Fibroblast of lung (primary cell): ENCODE measurements at places on chromosomes 4 and X.

DNA sequence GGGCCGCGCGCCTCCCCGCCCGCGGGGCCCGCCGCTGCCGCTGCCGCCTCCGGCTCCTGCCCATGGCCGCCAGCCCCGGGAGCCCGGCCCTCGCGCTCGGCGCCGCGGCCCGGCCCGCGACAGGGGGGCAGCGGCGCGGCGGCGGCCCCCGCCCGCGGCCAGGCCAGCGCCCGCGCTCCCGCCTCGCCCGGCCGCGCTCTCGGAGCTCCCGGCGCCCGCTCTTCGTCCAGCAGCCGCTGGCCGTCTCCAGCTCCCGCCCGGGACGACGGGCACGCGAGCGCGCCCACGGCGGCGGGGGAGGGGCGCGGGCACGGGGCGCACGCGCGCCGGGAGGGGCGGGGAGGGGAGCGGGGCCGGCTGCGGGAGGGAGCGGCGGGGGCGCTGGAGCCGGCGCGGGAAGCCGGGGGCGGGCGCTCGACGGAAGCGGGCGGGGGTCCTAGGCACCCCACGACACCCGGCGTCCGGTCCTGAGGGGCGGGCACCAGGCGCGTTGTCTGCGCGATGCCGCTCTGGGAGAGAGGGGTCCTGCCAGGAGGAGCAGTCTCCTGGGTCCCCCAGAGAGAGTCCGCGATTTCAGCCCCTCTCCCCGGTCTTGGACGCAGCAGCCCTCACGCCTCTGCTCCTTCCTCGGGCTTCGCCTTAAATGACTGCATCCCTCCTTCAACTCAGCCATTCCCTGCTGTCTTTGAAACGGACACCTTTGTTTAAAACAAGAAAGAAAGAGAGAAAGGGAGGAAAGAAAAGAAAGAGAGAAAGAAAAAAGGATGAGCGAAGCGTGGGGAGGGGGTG lies 490 bp upstream of the PDZD4 start:
- no peak for DNase-seq

- DNase-seq = peak; percentile 59
Observed at GRCh38 chr4:142110136-142110535, 473.8 kb downstream of the IL15 start.

- peak; percentile 68 for DNase-seq
Observed at GRCh38 chr4:16457944-16458343, 231.7 kb upstream of the TAPT1 start.

DNA sequence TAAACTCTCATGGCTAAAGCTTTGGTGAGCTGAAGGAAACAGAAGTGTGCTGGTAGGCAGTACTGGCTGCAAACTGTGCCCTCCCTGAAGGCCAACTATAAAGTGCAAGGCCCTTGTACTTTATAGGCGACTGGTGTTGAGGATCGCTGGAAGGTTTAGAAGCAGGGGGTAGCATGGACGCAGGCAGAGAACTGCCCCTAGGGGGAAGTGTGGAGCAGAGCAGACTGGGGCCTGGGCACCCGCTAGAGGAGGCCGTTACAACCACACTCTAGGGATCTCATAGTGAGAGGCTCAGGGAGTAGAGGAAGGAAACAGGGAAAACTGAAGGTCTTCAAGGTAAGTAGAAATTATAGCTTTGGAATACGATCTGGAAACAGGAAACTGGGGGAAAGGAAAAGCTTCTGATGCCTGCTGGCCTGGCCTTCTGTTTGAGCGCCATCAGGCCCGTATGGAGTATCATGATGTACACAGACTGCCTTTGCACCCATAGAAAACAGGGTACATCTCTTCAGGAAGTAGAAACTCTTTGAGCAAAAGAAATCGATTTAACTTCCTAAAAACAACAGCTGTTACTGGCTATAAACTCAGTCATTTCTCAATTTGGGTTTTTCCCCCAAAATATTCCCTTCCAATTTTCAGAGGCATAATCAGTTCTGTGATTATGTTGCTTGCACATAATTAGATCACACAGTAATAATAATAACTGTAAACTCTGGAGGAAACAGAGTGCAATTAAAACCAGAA lies 23.9 kb upstream of the TMSB4X start:
- no peak for DNase-seq

DNA sequence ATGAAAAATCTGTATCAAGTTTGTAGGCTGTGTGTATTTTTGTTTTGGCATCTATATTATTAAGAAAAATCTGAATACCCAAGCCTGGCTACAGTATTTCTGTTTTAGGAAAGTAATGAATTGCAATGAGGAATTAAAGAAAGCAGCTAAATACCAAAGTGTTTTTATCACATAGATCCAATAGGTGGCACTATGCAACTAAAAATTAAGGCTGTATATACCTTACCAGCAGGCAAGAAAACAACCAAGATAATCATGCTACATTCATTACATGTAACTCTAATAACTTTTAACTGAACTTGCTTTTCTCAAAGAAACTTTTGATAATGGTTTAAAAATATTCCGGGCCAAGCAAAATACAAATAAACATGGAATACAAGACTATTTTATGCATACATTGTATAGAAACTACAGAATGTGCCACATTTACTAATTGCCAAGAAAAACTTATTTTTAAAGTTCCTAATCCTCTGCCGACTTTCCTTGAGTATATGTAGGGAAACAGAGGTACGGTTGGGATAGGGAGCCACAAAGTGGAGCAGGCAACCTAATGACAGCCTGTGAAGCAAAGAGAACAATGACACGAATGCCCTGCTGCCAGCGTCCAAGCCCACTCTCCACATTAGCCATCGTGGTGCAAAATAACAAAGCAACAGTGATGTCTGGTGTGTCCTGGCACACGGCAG lies 63.7 kb downstream of the SEC24D start:
- peak; percentile 48 for DNase-seq

- DNase-seq = peak; percentile 12
Observed at GRCh38 chrX:53795576-53795975, 109.1 kb upstream of the HUWE1 start.

GRCh38 chrX:102723456-102723855 lies 2.9 kb downstream of the GPRASP3 start:
- DNase-seq = no peak

DNA sequence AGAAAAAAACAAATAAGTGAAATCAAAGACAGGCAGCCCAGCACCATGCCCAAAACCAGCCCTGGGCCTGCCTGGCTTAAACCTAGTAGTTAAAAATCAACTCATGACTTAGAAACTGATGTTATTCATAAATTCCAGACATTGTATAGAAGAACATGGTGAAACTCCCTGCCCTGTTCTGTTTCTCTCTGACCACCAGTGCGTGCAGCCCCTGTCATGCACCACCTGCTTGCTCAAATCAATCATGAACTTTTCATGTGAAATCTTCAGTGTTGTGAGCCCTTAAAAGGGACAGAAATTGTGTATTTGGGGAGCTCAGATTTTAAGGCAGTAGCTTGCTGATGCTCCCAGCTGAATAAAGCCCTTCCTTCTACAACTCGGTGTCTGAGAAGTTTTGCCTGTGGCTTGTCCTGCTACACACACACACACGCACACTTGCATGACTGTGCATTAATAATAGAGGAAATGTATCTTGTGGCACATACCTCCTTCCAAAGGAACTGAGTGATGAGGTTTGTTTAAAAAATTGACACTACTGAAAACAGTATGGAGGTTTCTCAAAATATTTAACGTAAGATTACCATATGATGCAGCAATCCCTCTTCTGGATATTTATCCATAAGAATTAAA lies 39.2 kb upstream of the UGT2B7 start:
- DNase-seq = peak; percentile 37

DNA sequence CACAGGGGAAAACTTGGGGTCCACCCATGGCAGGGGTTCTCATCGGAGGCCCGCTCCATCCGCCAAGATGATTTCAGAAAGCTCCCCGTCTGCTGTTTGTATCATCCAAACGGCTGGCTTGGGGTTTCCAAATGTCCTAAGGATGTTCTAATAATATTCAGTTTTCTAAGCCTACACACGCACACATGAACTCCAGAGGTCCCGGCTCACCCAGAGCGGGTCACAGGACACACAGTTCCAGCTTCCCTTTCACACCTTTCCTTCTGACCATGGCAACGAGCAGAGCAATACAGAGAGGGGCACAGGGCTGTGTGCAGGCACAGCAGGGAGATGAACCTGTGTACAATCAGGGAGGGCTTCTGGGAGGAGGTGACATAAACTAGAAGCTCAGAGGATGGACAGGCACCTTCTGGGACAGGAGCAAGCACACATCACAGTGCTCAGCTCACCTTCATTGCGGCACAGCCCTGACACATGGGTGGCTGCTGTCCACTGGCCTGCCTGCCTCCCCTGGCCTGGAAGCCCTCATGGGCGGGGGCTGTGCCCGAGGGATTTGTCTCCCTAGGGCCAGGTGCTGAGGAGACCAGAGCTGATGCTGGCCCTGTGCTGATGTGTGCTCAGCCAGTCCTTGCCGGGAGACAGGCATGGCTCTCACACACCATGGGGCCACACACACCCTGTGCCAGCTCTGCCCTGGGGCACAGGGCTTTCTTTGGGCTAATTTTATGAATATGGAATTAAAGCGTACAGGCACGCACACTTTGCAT lies 44.8 kb downstream of the ABLIM2 start:
- DNase-seq = no peak

DNA sequence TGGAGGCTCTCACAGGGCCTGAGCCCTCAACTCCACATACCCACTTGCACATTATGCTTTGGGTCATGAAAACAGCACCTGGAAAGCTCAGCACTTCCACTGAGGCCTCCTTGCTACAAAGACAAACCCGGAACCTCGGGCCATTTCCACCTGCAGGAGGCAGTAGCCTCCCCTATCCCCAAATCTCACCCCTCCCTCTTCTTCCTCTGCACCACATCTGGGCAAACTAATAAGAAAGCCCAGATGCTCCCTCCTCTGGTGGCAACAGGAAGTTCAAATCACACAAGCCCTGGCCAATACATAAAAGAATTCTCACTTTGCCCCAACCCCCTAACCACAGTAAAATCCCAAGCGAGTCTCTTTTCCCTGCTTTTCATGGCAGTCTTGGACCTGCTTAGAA lies 136.4 kb downstream of the MAPK10 start:
- DNase-seq = peak; percentile 46

DNA sequence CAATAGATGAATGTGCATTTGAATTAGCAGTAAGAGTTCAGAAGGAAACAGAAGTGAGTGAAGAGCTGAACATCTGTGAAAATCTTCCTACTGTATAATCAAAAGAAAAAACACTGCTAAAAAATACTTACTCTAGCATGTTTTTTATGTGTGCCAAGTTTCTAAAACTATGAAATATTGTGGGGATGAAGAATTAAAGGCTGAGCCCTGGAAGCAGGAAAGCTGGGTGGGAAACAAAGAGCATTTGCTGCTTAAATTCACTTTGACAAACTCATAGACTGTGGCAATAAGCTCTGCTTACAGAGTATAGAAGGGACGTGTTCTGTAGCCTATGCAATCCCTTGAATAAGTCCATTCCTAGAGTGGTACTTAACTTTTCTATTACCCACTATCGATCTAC lies 261.7 kb downstream of the ANKRD50 start:
- DNase-seq = no peak

GRCh38 chrX:112527903-112528302 lies 151.8 kb downstream of the LHFPL1 start:
- no peak for DNase-seq
